ENCODE measurements at places on chromosomes 2 and 18.
A peak's percentile ranks its signal among the peaks of the same experiment; 100 is the strongest.

- ATAC-seq, result no peak
These were observed 13.9 kb downstream of the VIL1 start for GRCh38 chr2:218432676-218433365.

- no peak for ATAC-seq
These were observed 650.6 kb downstream of the SLC4A3 start for GRCh38 chr2:220278022-220278421.

GRCh38 chr2:138433995-138434951 lies 67.3 kb upstream of the SPOPL start:
- no peak for ATAC-seq

GRCh38 chr2:144143294-144144151 lies 376.4 kb downstream of the ZEB2 start:
- ATAC-seq, result peak; percentile 41

DNA sequence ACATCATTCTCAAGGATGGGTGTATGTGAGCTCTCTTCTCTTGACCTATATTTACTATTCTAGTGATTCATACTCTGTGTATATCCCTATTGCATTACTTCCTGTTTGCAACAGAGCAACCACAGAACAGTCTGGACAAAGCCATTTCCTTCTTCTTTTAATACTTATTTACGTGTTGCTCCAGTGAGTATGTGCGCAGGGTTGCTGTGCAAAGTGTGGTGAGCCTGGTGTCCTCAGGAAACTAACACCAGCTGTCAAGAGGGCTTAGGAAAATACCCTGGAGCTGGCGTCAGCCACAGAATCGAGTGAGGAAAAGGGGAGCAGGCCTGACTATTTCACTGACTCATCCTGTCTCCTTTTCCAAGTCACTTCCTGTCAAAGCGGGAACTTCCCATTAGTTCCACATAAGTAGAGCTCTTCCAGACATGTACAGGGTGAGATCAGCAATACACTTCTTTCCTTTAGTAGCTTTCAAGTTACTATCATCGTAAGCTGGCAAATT lies 214.1 kb upstream of the COPS8 start:
- ATAC-seq, result peak; percentile 78

DNA sequence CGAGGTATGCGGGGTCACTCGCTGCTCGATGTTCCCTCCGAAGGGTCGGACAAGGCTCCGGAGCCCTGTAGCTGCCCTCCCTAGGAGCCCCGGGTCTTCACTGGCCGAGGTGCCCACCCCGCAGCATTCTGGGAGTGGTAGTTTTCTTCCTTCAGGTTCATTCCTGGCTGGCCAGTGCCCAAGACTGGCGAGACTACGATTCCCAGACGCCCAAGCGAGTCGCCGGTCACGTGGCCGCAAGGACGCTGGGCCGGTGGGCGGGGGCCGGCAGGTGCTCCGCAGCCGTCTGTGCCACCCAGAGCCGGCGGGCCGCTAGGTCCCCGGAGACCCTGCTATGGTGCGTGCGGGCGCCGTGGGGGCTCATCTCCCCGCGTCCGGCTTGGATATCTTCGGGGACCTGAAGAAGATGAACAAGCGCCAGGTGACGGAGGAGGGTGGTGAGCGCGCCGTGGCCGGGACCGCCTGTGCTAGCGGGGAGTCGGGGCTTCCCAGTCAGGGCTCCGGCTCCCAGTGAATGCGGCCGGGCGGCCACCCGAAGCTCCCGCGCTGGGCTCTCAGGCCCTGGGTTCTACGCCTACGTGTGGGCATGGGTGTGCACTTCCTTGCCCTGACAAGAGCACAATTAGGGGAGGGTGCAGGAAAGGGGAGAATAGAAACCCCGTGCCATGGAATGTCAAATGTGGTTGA lies at the start of gene SEC11C:
Gene SEC11C (plus strand): TSS at position 270 of the 687 bp plus-strand sequence. CDS start 65 bp downstream, at position 335.
- peak; percentile 99 for ATAC-seq

GRCh38 chr2:77479395-77479794 lies 42.8 kb downstream of the LRRTM4 start:
- ATAC-seq, result no peak
